ENCODE measurements at places on chromosomes 11 and 22. TPM values are rescaled to one million over a fixed set of nuclear protein-coding genes. Genes with fewer than 3 reads are reported as not detected.

The GDPD5 gene
- polyA plus RNA-seq, result 3.7 TPM

The KCNE3 gene
- 2.2 TPM for polyA plus RNA-seq

The AIFM3 gene
- 0.38 TPM for polyA plus RNA-seq

The RCOR2 gene
- polyA plus RNA-seq, result not detected

The APOA1 gene
- polyA plus RNA-seq, result 17,093 TPM

The MRPL48 gene
- polyA plus RNA-seq, result 34.1 TPM

The FOLR2 gene
- polyA plus RNA-seq, result 31.5 TPM

The A4GALT gene
- 1.8 TPM for polyA plus RNA-seq

The CABP4 gene
- polyA plus RNA-seq, result 1.2 TPM

The OSM gene
- 0.09 TPM for polyA plus RNA-seq

The MAP6 gene
- polyA plus RNA-seq, result 0.36 TPM

DNA sequence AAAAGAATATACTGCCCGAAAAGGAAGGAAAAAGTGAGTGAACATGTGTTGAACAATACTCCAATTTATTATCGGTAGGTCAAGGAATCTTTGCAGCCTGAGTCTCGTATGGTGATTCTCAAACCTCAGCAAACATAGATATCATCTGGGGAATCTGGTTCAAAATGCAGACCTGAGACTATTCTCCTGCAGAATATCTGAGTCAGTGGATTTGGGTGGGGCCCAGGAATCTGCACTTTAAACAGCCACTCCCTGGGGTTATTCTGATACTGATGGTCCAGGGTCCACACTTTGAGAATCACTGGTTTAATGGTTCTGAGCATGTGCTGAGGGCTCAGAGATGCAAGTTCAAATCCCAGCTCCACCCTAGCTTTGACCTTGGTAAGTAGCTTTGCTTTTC is 53.6 kb upstream of the GRK3 start:
- H3K4me3 ChIP-seq, result no peak overlapping the region
- no peaks in the 10 kb centered on the region for H3K4me1 ChIP-seq
- H3K36me3 ChIP-seq, result peaks cover 3% of the 10 kb centered on the region
- DNase-seq, result no peak
- no peak overlapping the region for H3K27ac ChIP-seq

DNA sequence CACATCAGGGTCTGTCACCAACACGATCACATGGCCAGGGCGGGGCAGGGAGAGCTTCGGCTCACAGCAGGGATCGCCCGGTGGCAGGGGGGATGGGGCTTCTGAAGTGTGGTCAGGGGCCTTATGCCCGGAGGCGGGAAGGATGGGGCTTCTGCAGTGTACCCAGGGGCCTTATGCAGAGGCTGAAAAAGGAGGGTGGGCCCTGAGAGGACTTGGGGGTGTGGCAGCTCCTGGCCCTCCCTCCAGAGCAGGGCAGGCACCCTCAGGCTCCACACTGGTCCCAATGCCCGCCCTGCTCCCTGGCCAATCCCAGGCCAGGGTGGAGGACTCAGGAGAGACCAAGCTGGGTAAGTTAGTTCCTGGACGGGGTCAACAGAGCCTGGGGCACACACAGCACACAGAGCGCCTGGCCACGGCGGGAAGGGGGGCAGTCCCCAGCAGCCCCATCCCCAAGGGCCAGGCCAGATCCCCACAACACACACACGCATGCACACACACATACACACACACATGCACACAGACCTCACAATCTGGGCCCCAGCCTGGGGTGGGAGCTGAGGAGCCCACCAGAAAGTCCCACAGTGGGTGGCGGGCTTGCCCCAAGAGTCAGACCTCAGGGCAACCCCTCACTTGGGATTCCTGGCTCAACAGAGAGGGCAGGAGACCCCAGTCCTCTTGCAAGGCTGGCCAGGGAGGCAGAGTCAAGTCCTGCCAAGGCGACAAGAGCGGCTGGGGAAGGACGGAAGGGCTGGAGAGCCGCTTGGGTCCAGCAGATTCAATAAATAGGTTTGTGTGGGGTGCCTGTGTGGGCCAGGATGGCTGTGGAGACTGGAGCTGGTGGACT is 1.1 kb upstream of the CEND1 start:
- peaks cover 2% of the 10 kb centered on the region for H3K36me3 ChIP-seq
- no peak overlapping the region for H3K4me3 ChIP-seq
- H3K27ac ChIP-seq, result no peak overlapping the region
- H3K4me1 ChIP-seq, result peaks cover 7% of the 10 kb centered on the region
- DNase-seq, result no peak

- no peak for DNase-seq
- no peak overlapping the region for H3K4me3 ChIP-seq
- no peak overlapping the region for H3K27ac ChIP-seq
- H3K4me1 ChIP-seq, result no peaks in the 10 kb centered on the region
- no peaks in the 10 kb centered on the region for H3K36me3 ChIP-seq
- H3K27me3 ChIP-seq, result no peaks in the 10 kb centered on the region
Measured at GRCh38 chr11:5719703-5720495, 16.3 kb upstream of the OR56B1 start.

GRCh38 chr22:43670513-43670912 is 141.6 kb downstream of the EFCAB6 start:
- H3K4me1 ChIP-seq, result no peaks in the 10 kb centered on the region
- no peaks in the 10 kb centered on the region for H3K27me3 ChIP-seq
- no peak overlapping the region for H3K4me3 ChIP-seq
- H3K36me3 ChIP-seq, result no peaks in the 10 kb centered on the region
- no peak for DNase-seq
- H3K27ac ChIP-seq, result no peak overlapping the region

DNA sequence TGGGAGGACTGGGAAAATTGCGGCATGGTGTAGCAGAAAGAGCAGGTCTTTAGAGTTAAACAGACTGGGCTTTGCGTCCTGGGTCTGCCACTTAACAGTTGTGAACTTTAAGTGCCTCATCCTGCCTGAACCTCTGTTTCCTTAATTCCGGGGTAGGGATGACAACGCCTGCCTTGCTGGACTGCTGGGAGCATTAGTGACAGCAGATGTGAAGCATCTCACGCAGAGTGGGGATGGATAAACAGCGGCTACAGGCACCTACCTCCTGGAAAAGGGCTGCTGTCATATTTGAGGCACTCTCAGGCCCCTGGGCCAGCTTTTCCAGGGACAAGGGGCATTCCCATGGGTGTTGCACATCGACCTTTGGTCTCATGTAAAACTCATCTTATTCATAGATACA is 572.2 kb downstream of the TBC1D22A start:
- H3K27me3 ChIP-seq, result no peaks in the 10 kb centered on the region
- no peaks in the 10 kb centered on the region for H3K36me3 ChIP-seq
- no peak overlapping the region for H3K4me3 ChIP-seq
- DNase-seq, result no peak

DNA sequence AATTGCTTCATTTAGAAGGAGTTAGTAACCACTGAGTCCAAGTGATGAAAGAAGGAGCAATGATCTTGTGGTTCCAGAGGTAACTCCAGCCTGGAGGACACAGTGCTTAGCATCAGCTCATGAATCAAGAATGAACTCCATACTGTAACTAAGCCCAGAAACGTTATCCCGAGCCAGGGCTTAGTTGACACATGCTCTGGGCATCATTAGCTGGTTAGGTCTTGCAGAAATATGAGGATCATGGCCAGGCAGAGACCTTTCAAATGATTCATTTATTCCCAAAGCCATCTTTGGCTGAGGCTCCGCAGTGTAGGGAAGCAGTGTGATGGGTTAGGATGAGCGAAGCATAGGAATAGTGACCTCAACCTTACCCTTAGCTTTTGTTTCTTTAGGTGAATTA is 277.4 kb downstream of the FAM76B start:
- H3K27ac ChIP-seq, result no peak overlapping the region
- H3K4me1 ChIP-seq, result no peaks in the 10 kb centered on the region
- no peak overlapping the region for H3K4me3 ChIP-seq
- H3K27me3 ChIP-seq, result no peaks in the 10 kb centered on the region
